T-helper 17 cell (primary cell): ENCODE measurements at places on chromosomes 5 and 9. TPM values are rescaled to one million over a fixed set of nuclear protein-coding genes. Genes with fewer than 3 reads are reported as not detected.

- DNase-seq: no peak
These were observed 293.5 kb downstream of the HINT1 start for GRCh38 chr5:130871346-130872086.

The STC2 gene
- total RNA-seq: not detected

The SHLD3 gene
- total RNA-seq: 11.9 TPM

GRCh38 chr5:29587832-29588231, 1605.7 kb upstream of the CDH6 start:
- DNase-seq: no peak

DNA sequence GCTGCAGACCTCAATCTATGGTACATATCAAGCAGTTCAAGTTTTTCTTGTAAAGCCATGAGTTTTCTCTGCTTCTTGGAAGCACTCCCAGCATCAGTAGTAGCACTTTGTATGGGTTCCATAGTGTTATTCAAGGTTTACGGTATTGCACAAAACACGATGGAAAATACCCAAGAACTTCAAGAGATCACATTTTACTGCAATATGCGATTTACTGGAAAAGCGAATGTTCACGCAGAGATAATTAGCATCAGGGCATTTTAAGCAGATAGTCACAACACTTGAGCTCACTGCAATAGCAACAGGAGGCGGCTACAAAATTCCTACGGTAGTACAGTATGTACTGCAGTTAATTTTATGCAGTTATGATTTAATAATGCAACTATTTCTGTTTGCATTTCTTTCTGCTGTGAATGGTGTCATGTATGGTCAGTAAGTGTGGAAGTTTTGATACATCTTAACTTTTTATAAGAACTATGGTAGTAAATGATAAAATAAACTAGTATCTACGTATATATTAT, 200.8 kb downstream of the SMARCA2 start:
- no peak for DNase-seq

- no peak for DNase-seq
These were observed 876 bp downstream of the CAAP1 start for GRCh38 chr9:26891726-26892125.

DNA sequence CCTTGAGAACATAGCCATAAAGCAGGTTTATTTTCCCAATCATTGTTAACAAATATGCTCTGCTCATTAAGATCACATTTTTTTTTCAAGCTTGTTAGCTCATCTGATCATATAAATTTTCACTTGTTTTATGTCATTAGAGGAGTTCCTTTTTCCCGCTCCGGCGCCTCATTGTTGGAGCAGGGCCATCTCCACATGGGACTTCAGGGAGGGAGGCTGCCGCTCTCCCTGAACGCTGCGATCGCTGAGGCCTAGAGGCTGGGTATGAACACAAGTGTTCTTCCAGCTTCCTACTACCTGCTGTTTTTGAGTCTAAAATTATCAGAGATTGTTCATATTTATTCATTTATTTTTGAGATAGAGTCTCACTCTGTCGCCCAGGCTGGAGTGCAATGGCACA, 246.9 kb downstream of the MPDZ start:
- DNase-seq: no peak

The LCNL1 gene
- total RNA-seq: 2.9 TPM
